GM12864 (cell line): ENCODE measurements at places on chromosomes 2 and 18.

DNA sequence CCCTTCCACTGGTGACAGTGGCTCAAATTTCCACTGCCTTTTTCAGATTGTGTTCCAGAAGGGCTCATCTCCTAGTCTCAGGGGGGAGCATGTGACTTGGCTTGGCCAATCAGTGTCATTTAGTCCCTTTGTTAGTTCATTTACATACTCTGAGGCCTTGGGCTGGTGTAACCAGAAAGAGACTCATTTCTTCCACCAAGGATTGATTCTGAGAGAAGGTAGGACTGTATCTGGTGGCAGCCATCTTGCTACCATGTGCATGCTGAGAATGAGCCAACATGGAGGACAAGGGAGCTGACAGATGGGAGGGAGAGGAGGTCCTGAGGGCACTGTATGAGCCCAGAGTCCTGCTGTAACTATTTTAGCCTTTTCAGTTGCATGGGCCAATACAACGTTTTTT, 191.7 kb downstream of the THSD7B start:
- DNase-seq, result no peak

GRCh38 chr18:78246588-78246987, 733.0 kb upstream of the SALL3 start:
- no peak for DNase-seq

DNA sequence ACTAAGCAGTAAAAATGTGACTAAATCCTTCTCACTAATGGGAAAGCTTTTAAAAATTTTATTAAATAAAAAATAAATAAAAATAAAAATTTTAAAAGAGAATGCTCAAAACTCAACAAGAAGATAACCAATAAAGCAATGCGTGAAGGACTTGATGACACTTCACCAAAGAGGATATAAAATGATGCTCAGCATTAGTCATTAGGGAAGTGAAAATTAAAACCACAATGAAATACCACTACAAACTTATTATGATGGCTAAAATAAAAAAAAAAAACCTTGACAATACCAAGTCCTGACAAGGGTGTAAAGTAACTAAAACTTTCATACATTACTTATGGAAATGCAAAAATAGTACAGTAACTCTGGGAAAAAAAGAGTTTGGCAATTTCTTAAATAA, 3.3 kb upstream of the WDR75 start:
- no peak for DNase-seq

DNA sequence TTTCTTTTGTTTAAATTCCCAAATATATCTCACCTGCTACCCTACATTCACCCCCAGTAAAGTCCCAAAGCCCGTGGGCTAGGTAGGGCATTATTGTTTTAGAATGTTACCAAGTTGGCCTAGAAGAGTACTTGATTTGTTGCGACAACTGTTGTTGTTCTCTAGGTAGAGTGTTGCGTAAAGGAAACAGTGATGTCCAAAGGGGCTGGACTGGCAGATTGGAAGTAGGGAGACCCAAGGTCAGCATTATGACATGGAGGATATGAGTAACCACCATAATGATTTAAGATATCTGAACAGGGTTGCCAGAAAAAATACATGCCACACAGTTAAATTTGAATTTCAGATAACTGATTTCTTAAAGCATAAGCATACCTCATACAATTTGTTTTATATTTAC, 39.2 kb downstream of the SCN1A start:
- no peak for DNase-seq

DNA sequence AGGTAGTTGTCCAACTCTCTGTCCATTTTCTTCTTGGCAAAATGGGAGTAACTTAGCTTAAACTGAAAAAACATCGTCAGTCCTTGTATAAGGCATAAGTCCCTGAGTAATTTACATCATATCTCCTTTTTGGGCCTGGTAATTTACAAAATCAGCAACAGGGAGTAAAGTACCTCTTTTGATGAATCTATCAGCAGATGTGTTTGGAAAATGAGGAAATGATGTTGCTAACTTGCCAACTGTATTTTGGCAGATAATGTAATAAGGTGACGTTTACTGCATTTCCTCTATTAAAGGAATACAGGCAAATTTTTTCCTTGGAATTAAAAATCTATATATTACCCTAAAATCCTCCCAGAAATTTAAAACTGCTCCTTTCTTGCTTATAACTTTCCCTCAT, 29.2 kb downstream of the ANKRD44 start:
- DNase-seq, result no peak

DNA sequence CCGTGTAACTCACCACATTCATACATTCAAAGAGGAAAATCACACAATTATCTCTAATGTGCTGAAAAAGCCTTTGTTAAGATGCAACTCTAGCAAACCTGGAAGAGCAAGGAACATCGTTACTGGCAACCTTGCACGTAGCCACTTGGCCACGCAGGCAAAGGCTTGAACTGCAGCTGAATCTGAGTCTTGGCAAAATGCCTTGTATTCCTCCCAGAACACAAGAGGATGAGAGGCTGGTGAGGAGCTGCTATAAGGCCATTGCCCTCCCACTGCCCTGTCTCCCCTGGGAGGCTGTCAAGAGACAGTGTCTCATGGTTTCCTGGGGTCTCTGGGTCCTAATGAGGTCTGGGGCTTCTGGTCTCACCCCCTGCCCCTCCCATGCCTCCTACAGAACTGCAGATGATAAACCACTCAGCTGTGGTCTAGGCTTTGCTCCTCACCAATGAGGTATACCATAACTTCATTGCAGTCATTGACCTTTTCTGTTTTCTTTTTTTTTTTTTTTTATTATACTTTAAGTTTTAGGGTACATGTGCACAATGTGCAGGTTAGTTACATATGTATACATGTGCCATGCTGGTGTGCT, 141.4 kb downstream of the SPP2 start:
- DNase-seq, result no peak

DNA sequence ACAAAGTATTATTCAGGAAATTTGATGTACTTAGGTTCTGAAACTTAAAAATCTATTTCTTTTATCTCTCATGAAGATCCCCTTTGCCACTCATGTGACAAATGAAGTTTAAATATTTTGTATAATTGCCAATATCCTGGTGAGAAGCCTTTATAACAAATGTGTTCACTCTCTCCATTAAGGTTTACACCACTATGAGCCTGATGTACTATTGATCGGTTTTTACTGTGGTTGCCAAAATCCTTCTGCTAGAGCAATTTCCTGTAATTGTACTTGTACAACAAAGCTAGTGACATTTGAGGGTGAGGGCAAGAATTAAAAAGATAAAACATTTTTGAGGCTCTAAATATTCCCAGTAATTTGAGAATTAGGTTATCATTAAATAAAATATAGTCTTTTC, 222.3 kb upstream of the CDH19 start:
- DNase-seq, result no peak
